Glomerular endothelial cell (primary cell): ENCODE measurements at places on chromosomes 5 and 9. TPM values are rescaled to one million over a fixed set of nuclear protein-coding genes. Genes with fewer than 3 reads are reported as not detected.

DNA sequence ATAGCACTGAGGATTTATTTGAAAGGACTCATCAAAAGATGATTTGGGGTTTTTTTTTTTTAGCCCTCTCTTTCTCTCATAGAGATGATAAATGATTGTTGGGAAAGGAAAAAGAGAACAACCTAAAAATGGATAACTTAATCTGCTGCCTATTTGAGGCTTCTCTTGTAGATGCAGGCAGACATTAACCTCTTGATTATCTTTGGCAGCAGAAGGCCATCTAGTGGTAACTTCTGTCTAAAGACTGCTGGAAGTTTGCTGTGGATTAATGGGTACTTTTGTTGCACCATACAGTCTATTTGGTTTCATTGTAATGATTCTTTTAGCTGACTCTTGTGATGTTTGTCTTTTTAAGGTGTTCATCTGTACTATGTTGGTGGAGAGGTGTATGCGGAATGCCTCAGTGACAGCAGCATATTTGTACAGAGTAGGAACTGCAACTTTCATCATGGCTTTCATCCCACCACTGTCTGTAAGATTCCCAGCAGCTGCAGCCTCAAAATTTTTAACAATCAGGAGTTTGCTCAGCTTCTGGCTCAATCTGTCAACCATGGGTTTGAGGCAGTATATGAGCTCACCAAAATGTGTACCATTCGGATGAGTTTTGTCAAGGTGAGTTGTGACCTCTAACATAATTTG is 18.8 kb downstream of the SMIM32 start:
- DNase-seq = peak; percentile 12

CSF1R gene
- total RNA-seq = 0.10 TPM in 1 of 2 replicates, not detected in the other

- no peak for DNase-seq
Observed at GRCh38 chr9:2634818-2635217, 13.2 kb downstream of the VLDLR start.

GRCh38 chr5:87582149-87582548 is 169.4 kb upstream of the CCNH start:
- DNase-seq = no peak

DNA sequence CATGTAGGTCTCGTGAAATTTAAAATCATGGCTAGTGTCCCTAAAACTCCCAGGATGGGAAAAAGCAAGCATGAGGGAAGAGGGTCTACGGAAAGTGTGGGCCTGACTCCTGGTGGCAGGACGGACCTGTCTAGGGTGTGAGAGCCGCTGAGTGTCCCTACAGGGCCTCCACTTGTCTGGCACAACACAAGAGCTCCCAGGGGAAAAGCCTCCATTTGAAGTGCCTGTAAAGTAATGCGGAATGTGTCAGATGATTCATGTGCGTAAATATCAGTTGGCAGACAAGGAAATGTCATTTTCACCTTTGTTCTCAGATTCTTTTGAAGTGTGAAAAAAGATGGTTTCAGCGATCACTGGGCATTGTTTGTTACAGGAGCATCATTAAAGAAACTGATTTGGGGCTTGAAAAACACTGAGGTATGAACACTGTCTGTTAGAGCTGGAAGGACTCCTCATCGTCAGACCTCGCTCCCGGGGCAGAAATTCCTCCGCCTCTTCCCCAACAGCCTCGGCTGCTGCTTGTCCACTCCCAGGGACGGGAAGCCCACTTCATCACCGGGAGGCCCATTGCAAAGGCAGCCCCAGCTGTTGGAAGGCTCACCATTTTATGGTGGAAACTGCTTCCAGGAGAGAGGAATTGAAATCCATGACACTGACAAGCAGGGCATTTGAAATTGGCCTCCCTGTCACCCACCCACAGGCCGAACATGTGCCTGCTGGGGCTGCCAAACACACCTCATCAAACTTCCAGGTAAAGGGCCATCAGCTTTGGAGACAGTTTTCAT is 240.8 kb downstream of the FSTL4 start:
- no peak for DNase-seq

GRCh38 chr9:121640076-121640475 is 11.4 kb upstream of the DAB2IP start:
- no peak for DNase-seq

GRCh38 chr9:111974092-111974681 is 77.6 kb downstream of the UGCG start:
- no peak for DNase-seq
